ENCODE measurements at places on chromosomes 13 and 19. TPM values are rescaled to one million over a fixed set of nuclear protein-coding genes. Genes with fewer than 3 reads are reported as not detected.

Gene ZNF730
- 3.0 TPM for polyA plus RNA-seq

DNA sequence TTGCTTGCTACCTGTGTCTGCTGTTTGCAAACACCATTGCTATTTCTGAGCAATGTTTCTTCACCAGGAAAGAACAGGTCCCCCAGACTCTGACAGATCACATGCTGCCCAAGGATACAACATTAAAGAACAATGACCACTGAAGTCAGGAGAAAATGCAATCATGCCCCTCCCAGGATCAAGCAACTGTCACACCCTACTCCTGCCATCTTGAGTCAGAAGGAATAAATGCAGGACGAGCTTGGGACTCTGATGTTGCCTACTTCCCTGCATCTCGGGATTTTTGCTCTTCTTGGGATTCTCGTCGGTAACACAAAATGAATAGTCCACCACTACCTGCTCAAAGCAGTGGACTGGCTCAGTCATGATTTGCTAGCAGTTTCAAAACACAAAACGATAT, 490.6 kb downstream of the COG6 start:
- DNase-seq = no peak

Gene AKT1S1
- polyA plus RNA-seq = 36.8 TPM

GRCh38 chr19:51547397-51548212, 16.1 kb upstream of the SIGLEC6 start:
- DNase-seq = no peak

DNA sequence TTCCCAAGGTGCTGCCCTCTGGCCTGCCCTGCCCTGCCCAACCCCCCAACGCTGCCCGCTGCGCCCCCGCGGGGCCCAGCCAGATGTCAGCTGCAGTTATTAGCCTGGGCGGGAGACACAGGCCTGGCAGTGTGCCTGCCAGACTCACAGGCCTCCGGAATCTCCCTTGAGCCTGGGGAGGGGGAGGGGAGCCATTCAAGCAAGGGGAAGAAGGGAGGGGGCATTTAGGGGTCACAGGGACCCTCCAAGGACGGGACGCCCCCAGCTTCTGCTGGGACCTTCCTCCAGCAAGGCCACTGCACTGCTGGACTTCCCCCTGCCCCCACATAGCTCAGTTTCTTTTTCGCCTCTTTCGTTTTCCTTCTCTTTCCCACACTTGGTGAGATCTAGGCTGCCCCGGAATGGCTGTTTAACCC, 2.6 kb upstream of the JUNB start:
- no peak for DNase-seq

- DNase-seq = no peak
Observed at GRCh38 chr13:95354680-95355487, 53.6 kb upstream of the ABCC4 start.

DNA sequence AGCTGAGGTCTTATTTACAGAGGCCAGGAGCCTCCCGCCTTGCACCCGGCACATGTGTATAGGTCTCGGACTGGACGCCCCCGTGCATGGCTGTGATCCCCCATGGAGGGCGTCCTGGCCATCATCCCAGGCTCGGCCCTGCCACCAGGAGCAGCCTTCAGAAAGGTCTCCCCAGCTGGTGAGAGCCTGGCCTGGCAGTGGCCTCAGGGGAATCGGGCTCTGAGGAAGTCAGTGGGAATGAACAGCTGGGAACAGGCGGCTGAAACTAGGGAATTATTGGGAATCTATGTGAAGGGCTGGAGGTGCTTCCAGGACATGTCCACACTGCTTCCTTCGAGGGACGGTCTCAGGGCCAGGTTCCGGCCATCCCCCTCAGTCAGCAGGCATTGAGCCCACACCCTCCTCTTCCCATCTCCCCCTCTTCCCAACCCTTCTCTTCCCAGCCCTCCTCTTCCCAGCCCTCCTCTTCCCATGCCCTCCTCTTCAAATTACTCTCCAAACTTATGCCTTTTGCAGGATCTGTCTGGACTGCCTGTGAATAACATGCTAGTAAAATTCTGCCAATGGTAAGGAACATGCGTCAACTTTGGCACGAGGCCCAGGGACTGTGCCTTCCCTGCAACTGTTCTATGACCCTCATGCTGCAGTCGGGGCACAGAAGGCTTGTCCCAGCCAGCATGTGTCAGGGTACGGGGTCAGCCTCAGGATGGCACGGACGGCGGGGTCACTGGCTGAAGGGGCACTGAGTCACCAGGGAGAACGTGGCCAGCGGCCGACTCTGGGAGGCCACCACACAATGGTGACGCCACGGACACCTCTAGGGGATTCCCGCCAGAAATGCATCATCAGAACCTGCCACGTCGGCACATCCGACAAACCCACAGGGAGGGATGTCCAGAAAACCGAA, 24.2 kb upstream of the C13orf46 start:
- peak; percentile 34 for DNase-seq

DNA sequence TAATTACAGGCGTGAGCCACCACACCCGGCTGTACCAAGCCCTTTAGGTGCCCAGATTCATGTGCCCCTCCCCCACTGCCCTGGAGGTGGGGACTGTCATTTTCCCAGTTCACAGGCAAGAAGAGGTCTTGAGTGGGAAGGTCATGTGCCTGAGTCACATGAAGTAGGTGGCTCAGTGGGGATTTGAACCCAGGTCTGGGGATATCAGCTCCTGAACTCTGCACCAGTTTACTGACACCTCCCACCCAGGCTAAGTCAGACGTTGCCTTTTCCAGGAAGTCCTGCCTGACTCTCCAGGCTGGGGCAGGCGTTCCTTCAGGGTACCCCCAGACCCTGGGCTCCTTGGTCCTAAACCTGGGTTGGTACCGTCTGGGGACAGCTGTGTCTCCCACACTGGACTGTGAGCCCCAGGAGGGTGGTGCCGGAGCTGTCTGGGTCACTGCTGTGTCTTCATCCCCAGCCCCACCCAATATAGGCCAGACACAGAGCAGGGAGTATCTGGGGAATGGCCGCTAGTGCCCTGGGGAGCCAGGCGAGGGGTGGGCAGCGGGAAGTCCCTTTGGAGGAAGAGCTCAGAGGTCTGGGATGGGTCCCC, 8.6 kb downstream of the VASP start:
- DNase-seq = no peak

Gene RASAL3
- 0.90 TPM for polyA plus RNA-seq

Gene TNNT1
- polyA plus RNA-seq = 742 TPM

DNA sequence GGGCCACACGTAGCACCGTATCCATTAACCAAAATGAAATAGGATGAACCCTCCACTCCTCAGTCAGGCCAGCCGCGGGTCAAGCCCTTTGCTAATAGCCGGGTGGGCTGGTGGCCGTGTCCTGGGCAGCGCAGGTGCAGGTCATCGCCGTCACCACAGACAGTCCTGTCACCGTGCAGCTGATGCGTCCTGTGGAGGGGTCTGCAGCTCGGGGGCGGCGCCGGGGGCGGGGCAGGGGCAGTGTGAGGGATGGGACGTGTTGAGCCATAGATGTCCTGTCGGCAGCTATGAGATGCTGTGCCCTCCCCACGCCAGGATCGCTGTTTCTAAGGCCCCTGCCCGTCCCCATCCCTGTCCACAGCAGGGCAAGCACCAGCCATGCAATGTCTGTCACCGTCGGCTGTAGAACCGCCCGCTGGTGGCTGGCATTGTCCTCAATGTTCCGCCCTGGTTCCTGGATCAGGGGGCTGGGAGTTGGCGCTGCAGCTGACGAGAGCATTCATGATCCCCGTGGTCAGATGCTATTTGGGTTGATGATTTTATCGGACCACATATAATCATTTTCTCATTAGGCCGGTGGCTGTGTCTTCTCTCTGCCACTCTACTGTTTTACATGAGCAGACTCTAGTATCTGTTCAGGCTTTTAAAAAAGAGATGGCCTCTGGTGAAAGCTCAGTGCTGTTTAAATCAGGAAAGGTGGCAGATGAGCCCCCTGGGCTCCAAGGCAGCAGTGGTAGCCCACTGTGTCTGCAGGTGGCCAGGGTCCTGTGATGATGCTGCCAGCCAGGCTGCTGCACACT, 126.1 kb downstream of the KDM4B start:
- no peak for DNase-seq

Gene SOHLH2
- 2.5 TPM for polyA plus RNA-seq

DNA sequence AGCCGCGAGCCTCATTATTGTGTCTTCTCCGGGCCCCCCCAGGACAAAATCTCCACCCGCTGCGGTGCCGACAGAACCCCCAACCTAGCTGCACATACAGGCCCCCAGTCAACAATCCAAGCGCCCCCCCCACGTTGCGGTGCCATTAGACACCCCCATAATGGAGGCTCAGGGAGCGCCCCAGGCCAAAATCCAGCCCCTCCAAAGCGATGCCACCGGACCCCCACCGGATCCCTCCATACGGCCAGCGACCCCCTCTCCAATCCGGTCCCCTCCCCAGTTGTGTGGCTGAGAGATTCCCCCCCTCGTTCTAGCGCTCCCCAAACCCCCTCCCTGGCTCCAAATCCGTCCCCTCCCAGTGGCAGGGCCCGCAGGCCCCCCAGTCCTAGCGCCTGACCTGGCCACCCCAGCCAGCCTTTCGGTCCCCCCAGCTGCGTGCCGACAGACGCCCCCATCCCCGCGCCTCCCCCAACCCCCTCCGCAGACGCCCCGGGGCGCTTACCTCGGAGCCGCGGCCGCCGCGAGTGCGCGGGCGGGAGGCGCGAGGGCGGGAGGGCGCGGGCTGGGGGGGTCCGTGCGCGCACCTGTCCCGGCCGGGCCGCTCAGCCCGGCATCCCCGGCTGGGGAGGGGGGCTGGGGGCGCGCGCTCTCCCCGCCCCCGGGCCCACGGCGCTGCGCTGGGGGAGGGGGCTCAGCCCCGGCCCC, 21.6 kb upstream of the SEMA6B start:
- DNase-seq = no peak

DNA sequence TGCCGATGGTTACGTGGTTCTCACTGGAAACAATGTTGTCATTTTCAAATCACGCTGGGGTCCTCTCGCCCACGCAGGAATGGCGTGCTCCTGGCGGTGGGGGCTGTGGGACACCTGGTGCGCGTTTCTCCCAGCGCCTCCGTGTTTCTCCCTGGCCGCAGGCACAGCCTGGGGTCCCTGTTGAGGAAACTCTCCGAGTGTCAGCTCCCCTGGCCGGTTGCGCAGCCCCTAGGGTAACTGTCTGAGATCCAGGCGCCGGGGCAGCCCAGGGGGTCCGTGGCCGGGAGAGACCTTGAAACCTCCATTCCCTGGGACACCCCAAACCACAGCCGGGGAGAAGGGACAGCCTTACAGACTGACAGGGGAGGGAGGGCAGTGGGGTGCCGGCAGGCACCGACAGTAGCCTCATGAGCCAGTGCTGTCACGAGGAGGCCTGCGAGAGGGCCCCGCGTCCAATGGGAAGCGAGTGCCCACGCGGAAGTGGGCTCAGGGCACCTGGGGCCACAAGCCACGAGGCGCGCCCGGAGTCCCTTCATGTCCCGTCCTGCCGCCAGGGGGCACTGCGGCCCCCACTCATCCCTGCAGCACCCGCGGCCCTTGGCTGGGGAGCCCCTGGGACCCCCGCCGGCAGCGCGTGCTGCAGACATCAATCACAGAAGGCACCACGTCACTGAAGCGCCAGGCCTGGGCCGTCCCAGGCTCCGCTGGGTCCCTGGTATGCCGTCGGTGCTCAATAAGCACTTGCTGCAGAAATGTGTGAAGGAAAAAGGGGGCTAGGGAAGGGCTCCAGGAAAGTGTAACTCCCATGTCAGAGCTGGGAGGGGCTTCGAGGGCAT, 9.5 kb downstream of the ADAMTSL5 start:
- DNase-seq = no peak

GRCh38 chr13:84567848-84568247, 685.6 kb upstream of the SLITRK1 start:
- no peak for DNase-seq

GRCh38 chr13:50732712-50733111, 110.8 kb downstream of the DLEU7 start:
- no peak for DNase-seq

DNA sequence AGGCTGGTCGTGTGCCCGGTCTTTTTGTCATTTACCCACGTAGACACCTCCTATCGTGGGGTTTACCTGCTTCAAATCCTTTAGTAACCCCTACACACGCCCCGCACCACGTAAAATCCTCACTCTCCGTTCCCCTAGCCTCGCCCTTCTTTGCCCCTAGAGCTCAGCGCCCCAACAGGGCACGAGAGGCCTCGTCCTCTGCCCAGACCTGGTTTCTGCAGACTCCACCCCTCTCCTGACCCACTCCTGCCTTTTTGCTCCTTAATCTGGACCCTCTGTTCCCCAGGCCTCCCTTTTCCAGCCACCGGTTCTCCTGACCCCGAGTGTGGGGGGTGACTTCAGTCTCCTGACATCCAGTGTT, 412 bp downstream of the ZNF528 start:
- DNase-seq = no peak

Gene CDX2
- not detected for polyA plus RNA-seq

DNA sequence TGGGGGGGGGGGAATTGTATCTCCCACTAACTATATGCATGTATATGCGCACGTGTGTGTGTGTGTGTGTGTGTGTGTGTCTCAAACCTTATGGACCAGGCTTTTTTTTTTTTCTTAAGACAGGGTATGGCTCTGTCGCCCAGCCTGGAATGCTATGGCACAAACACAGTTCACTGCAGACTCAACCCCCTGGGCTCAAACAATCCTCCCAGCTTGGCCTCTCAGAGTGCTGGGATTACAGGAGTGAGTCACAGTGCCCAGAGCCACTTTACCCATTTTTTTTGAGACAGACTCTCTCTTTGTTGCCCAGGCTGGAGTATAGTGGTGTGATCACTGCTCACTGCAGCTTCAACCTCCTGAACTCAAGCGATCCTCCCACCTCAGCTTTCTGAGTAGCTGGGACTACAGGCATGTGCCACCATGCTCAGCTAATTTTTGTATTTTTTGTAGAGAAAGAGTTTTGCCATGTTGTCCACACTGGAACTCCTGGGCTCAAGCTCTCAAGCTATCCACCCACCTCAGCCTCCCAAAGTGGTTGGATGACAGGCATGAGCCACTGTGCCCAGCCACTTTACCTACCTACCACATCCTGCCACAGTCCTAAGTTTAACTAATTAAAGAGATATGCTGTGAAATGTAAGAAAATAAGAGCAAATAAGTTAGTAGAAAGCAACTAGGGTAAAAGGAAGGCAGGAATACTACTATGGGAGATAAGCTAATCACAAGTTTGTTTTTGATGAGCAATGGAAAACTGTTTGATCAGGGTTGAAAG, 2.4 kb downstream of the ZMYM5 start:
- no peak for DNase-seq
